Activated naive CD8-positive, alpha-beta T cell treated with anti-CD3 and anti-CD28 coated beads, Interleukin-2, amount 50 U/mL, for 24 hours (primary cell): ENCODE measurements at places on chromosomes 4 and X.
A peak's percentile ranks its signal among the peaks of the same experiment; 100 is the strongest.

DNA sequence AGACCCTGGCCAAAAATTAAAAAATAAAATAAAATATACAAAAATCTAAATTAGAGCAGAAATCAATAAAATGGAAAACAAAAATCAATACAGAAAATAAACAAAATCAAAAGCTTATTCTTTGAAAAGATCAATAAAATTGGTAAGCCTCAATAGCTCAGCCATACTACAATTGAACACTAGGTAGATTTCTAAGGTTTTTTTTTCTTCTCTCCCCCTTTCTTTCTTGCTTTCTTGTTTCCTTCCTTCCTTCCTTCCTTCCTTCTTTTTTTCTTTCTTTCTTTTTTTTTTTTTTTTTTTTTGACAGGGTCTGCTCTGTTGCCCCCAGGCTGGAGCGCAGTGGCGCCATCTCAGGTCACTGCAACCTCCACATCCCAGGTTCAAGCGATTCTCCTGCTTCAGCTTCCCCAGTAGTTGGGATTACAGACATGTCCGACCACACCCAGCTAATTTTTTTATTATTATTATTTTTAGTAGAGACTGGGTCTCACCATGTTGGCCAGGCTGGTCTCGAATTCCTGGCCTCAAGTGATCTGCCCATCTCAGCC is 23.4 kb upstream of the PPP3CA start:
- no peak for DNase-seq

GRCh38 chr4:100582146-100582545 is 64.3 kb upstream of the EMCN start:
- DNase-seq, result no peak

- DNase-seq, result no peak
Measured at GRCh38 chrX:68440940-68441339, 7.6 kb upstream of the OPHN1 start.

- no peak for DNase-seq
Measured at GRCh38 chr4:163638909-163639308, 144.4 kb downstream of the TMA16 start.

DNA sequence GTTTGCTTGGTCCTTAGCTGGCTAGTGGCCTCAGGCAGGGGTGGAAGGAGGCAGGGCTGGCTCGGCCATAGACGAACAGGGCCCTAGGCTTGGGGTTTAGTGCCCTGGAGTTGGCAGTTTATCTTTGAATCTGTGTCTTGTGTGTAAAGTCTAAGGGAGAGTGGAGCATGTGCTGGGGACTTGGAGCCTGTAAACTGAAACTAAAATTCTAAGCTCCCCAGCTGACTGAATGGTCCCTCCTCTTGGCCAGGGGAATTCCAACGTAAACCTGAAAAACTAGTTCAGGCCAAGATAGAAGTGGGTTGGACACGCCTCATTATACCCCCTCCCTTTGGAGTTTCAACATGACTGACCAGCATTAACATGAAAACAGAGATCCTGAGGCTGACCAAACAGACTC is 46.1 kb upstream of the GPR78 start:
- DNase-seq, result no peak

- DNase-seq, result no peak
Measured at GRCh38 chr4:65623506-65623905, 46.8 kb downstream of the EPHA5 start.

- DNase-seq, result peak; percentile 15
Measured at GRCh38 chr4:168631241-168632162, 134.7 kb downstream of the PALLD start.

DNA sequence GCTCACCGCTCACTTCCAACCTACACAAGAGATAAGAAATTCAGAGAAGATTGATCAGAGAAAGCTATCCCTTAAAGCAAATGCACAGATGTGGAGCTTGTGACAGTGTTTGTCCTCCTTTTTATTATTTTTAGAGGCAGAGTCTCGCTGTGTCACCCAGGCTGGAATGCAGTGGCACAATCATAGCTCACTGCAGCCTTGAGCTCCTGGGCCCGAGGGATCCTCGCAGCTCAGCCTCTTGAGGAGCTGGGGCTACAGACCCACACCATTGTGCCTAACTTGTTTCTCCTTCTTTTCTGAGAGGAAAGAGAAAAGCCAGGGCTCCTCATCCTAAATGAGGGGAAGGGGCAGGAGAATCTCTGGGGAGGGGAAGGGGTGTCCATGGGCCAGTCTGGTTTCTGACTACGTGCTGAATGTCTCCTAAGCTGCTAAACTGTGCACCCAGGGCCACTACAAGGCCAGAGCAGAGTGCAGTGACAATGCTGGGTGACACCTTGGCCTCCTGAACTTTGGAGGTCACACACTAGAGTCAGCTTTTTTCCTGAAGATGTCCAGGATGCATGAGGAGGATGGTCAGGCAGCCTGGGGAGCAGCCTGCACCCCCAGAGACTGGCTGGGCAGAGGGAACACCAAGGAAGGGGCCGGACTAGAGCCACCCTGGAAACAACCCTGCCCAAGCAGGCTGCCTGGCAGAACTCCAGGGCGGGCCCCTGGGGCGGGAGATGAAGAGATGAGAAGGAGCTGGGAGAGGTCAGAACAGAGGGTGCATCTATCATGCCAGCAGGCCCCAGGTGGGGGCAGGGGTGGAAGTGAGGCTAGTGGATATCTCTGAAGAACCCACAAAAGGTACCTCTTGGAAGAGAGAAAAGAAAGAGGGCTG is 55.5 kb upstream of the PROM1 start:
- DNase-seq, result no peak

DNA sequence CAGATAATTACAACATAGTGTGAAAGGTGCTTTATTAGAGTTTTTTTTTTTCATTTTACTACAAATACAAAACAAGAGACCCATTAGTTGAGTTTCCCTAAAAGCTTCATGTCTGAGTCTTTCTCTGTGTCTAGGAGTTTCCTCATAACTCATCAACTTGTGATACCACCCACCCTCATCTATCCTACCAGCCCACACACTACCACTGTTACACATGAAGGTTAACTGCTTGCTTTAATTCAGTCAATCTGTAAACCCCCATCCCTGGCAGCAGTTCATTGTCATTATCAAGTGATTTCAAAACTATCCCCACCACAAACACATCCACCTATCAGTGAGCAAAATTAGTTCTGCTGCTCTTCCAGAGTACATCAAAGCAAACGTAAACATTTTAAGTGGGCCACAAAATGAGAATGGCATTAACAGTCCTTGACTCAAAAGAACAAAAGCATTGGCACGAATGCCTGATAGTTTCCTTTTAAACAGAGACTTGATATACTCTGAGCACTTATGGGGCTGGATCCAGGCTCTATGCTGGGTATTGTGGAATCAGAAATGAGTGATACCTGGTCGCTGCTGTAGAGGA is 331.6 kb upstream of the FAM241A start:
- no peak for DNase-seq

- no peak for DNase-seq
Measured at GRCh38 chrX:71214152-71214551, 8.9 kb upstream of the GJB1 start.

- no peak for DNase-seq
Measured at GRCh38 chr4:173500841-173501591, 29.0 kb downstream of the HAND2 start.

DNA sequence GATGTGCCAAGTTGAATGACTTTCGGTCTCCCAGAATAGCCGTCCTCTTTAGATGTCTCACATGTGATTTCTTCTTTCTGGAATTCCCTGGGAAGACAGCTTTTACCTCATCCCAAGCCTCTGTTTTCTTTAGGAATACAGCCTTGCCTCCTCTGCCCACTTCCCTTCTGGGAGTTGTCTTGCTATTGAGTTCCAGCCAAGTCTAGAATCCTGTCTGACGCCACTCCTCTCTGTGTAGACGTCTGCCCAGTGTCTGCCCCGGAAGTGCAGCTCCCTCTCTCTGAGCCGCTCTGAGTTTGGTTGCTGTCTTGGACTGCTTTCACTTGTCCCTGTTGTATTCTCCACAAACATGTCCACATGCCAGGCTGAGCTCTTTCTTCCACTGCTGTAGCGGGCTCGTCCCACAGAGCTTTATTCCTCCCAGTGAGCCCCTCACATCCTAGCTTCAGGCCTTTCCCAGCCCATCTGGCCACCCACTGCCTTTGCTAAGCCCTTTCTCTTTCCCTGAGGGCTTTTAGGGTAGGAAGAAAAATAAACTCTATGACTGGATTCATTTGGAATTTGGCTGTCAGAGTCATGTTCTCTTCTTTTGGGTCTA is 9.0 kb upstream of the IGFBP7 start:
- no peak for DNase-seq

DNA sequence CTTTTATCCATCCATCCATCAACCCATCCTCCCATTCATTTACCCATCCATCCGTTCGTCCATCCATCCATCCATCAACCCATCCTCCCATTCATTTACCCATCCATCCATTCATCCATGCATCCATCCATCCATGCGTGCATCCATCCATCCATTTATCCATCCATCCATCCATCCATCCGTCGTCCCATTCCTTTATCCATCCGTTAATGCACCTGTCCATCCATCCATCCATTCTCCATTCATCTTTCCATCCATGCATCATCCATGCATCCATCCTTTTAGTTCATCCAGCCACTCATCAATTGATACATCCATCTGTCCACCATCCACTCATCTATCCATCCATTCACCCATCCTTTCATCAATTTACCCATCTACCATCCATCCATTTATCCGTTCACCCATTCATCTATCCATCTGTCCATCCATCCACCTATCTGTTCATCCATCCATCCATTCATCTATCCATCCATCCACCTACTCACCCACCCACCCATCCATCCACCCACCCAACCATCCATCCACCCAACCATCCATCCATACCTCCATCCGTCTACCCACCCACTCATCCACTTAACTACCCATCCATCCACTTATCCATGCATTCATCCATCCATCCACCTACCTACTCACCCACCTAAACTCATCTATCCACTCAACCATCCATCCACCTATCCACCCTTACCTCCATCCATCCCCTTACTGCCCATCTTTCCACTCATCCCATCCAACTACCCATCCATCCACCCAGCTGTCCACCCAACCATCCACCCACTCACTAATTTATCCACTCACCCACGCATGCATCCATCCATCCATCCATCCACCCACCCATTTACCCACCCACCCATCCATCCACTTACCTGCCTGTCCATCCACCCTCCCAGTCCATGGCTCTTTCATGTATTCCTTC is 9.6 kb downstream of the CD99 start:
- DNase-seq, result no peak

DNA sequence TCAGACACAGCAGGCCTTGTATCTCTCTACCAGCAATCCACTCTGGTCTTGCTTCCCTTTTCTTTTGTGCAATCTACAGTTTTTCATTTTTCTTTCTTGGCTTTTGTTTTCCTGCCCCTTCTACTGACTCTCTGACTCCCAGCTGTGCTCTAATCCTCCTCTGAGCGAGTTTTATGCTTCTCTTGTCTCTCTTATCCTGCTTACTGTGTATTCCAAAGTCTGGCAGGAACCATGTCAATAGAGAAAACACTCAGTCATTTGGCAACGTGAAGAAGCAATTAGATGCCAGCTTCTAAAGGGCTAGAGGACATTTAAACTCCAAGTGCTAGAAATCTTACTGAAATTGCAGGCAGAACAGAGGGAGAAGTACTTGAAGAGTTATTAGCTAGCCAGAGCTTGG is 984.6 kb upstream of the TENM3 start:
- DNase-seq, result no peak

DNA sequence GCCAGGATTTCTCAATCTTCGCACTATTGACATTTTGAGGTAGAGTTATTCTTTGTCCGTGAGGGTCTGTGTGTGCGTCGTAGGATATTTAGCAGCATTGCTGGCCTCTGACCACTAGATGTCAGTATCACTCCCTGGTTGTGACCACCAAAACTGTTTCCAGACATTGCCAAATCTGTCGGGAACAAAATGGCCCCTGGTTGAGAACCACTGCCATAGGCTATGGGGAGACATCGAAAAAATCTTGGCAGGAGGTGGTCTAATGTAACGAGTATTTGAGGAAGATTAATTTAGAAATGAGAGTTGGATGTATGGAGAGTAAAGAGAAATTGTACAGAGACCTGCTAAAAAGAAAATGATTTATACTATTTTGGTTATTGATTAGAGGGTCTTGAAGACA is 108.4 kb downstream of the DOCK11 start:
- DNase-seq, result peak; percentile 21

GRCh38 chr4:6273661-6273990 is 4.0 kb downstream of the WFS1 start:
- DNase-seq, result no peak

GRCh38 chrX:154738011-154738738 is 12.7 kb downstream of the GAB3 start:
- no peak for DNase-seq

- DNase-seq, result no peak
Measured at GRCh38 chr4:102518703-102519131, 17.6 kb downstream of the NFKB1 start.

DNA sequence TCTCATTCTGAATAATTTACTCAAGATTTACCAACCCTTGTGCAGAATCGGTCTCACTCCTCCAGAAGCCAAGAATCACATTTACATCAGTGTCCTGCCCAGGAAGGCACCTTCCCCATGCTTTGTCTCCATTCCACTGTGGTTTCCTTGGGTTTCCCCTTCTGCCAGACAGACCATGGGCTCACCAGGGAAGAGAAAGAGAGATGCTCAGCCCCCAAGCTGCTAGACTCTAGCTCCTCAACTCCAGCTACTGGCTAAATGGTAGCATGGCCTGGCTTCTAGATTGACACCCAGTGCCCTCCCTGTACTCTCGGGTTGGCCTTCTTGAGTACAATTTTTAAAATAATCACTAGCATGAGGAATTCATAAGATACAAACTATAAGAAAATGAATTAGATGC is 12.9 kb downstream of the TLR10 start:
- no peak for DNase-seq

DNA sequence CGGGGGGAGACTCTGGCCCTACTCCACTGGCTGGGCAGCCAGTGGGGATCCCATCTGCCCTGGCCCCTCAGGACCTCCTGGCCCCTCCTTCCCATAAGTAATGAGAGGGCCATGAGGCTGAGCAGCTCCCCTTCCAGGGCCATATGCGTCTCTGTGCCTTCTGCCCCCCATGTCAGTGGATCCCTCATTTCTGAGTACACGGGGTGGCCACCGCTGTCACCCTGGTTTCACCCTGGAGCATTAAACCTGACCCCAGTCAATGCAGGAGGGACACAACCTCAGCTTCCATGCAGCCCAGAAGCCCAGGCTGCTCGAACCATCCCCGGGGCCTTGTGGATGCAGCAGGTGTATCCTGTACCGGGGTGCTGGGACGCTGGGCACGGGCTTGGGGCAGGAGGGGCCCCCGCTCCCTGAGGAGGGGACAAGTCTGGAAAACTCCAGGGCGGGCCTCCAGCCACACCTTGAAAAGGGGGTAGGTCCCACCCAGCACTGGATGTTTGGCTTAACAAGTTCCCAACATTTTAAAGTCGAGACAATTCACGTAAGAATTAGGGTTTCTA is 24.2 kb downstream of the ATP5ME start:
- no peak for DNase-seq

DNA sequence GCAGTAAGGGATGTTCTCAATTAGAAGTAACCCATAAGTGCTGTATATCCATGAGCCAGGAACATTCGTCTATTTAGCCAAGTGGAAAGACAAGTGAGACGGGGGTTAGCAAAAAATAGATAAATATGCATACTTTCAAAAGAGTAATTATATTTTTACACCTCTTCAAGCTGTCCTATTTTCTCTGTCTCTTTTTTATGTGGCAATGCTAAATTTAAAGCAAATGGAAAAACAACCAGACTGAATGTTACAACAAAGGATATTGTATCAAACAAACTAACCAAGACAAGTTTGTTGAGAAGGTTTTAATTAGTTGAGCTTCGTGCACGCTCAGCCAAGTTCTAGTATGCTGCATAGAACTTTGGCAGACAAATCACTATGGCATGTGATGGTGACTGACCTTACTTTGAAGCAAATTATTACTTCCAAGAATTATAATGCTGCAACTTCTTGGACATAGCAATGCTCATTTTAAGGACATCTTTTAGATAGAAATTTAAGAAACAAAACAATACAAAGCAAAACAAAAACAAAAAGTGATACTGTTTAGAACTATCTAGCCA is 61.4 kb upstream of the TMEM150C start:
- DNase-seq, result no peak
